ENCODE measurements at places on chromosomes 5 and 9.

DNA sequence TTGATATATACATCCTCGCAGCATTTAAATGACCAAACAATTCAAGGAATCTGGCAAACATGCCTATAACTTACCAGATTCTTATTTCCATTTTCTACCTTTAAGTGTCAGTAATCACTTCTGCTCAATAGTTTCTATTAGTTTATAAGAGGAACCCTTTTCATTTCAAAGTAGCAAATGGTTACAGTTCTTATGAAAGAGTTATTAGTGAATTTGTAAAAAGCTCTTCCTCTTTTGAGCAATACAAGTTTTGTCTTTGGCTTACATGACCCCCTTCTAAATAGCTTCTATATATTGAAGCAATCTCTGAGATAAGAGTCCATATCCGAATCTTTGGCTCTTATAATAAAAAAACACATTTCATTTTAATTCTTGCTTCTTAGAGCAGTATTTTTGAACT lies 42.0 kb downstream of the ELL2 start:
- DNase-seq, result no peak

DNA sequence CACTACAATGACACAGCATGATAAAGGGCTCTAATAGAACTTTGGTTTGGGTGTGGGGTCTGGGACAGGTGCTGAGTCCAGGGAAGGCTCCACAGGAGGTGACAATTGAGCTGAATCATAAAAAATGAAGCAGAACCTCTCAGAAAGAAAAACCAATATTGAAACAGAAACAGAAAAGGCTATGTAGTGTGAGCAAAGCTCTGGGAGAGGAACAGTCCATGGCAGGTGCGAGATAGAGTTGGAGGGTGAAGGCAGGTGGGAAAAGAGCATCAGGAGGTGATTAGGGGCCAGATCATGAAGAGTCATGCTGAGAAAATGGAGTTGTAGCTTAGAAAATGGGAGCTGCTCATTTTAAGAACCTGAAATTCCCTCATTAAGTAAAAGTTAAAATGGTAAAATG lies 164.9 kb downstream of the KCTD16 start:
- DNase-seq, result no peak

- DNase-seq, result no peak
Observed at GRCh38 chr9:93952784-93953495, 2.2 kb downstream of the BARX1 start.

- DNase-seq, result no peak
Observed at GRCh38 chr5:74643111-74643562, 2.6 kb upstream of the ENC1 start.

DNA sequence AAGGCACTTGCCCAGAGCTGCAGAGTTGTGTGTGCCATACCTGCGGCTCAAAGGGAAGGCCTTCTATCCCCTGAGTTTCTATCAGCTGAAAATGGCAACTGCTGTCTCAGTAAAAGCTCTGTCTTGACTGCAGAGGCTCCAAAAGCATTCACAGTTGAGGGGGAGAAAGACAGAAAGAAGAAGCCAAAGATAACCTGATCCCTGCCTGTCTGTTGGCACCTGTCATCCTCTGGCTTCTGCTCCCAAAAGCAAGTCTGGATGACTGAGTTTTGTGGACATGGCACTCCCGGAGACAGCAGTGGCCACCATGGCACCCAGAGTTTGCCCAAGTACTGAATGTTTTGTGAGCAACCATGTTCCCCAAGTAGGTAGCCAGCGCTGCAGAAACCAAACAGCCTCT lies 176.6 kb downstream of the NR3C1 start:
- DNase-seq, result no peak

GRCh38 chr9:90965226-90966030 lies 163.8 kb downstream of the SYK start:
- no peak for DNase-seq

GRCh38 chr5:68251386-68251785 lies 35.8 kb downstream of the PIK3R1 start:
- peak; percentile 37 for DNase-seq

GRCh38 chr5:172113036-172113435 lies 75.0 kb downstream of the STK10 start:
- DNase-seq, result peak; percentile 37

- DNase-seq, result peak; percentile 55
Observed at GRCh38 chr5:172932313-172933017, 26.8 kb upstream of the RPL26L1 start.

DNA sequence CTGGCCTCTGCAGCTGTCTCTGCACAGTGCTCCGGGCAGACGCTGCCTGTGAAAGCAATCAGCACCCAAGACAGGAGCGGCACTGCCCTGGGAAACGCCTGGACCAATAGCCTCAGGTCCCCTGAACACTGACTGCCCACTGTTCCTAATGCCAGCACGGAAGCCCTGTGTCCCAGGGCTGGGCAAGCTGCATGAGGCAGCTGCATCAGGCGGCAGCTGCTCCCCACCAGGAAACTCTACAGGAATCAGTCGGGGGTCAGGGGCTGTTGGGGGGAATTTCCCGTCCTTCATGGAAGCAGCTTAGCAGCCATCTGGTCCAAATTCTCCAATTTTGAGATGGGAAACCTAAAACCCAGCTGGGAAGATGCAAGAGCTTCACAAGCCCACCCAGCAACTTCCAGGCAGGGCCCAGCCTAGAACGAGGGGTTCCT lies 118.6 kb downstream of the VAV2 start:
- DNase-seq, result no peak

All from stimulated activated CD8-positive, alpha-beta memory T cell treated with anti-CD3 and anti-CD28 coated beads, Interleukin-15, amount 100 ng/mL, for 4 hours (primary cell).